ENCODE measurements at places on chromosomes 1 and 21. TPM values are rescaled to one million over a fixed set of nuclear protein-coding genes. Genes with fewer than 3 reads are reported as not detected.

The ESRRG gene
- total RNA-seq, result 43.2 TPM

The VAV3 gene
- 39.8 TPM for total RNA-seq

DNA sequence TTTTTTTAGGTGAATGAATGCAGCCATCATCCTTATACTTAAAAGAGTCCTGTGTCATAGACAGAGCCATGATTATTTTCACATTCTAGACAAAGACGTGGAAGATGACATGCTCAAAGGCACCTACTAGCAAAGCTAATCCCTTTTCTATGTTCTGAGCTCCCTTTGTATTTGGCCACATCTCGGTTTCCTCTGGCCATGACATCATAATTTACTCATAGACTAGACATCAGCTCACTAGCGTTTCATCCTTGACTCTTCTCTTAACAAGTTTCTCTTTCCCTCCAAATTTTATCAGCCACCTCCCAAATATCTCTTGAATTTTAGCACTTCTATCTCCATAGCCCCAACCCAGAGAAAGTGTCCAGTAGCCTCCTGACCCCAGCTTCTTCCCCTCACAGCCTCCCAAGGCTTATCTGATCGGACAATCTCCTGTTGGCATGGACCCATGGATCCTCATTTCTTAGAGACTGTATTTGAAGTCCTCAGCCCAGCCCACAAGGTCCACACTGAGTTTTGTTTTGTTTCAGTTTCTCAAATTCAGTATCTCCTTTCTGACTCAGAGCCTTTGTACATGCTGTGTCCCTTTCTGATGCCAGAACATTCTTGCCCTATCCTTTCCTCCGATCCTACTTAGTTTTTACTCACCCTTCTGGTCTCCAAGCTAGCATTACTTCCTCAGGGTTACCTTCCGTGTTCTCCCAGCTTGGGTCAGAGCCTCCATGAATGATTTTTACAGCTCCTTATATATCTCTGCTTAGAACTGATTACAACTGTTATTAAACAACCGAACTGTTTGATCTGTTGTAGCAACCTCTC, 33.0 kb upstream of the EPS8L3 start:
- no peak for DNase-seq

DNA sequence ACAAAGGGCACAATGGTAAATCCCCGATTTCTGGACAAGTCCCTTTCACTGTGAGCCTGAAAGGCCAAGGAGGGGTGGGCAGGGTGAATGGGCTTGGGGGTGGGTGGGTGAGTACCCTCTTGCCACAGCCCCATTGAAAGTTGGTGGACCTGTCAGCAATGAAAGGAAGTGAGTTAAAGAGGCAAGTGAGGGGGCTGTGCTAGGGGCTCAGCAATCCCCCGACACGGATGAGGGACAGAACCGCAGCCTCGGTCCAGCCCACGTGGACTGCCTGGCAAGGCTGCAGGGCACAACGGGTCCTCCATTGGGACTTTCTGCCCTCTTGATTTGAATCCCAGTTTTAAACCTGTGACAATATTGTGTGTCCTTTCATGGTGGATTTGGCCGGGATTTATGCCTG, 255.3 kb downstream of the FOXD2 start:
- DNase-seq, result no peak

GRCh38 chr1:231750818-231751362, 124.3 kb downstream of the DISC1 start:
- DNase-seq, result no peak

Measured in tongue (tissue), 3 donors.